ENCODE measurements at places on chromosomes 4 and X. TPM values are rescaled to one million over a fixed set of nuclear protein-coding genes. Genes with fewer than 3 reads are reported as not detected.

Gene ARSJ
- 15.3 TPM for polyA plus RNA-seq

DNA sequence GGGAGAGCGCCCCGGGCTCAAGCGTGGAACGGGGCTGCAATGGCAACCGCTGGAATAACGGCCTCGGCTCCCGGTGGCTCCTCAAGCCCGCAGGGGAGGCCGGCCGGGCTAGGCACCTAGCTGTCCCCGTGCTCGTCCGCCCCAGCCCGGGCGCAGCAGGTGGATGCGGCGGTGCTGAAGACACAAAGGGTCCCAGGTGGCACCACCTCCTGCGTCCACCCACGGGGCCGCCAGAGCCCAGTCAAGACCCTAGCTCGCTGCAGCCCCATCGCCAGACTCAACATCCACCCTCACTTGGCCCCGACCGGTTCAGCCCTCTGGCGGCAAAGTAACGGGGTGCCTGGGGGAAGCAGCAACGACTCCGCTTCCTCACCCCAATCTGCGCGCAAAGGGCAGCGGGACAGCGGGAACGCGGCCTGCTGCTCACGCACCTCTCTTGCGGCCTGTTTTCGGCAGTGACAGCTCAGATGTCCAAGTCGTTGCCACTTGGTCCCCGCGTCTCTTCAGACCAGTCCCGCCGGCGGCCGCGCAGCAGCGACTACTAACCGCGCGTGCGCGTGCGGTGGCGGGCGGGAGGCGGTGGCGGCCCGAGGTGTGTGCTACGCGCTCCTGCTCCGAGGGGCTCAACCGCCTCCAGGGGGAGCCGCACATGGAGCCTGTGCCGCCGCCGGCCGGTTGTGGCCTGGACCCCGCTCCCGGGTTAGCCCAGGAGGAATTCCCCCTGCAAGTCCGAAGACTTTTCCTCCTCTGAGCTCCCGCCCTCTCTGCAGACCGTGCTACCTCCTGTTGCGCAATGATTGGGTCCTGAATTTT, at the start of gene CLGN:
Gene CLGN, minus strand, starts transcription at position 543 of the 813 bp plus-strand sequence. CDS start 14,570 bp downstream, outside the sequence.
- peak; percentile 70 for DNase-seq

DNA sequence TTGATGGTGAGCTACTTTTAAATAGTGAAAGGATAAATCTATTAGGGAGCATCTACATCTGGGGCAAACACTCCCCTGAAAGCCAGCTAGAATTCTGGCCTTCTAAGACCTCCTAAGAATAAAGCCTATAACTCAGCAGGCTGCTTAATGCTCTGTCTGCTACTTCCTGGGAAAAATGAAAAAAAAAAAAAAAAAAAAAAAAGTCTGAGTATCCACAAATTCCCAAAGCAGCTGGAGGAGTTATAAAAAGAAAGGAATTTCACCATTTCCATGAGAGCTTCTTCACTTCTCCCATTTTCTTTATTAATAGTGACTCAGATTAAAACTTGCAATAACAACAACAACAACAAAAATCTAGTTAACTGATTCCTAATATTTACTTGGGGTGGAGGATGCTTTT, 511.2 kb downstream of the INPP4B start:
- DNase-seq = no peak

Gene TMPRSS11B
- 0.08 TPM for polyA plus RNA-seq

Gene MAGEA11
- polyA plus RNA-seq = not detected

- DNase-seq = no peak
Observed at GRCh38 chrX:101482296-101482695, 3.0 kb upstream of the ARMCX4 start.

Gene MAGEB1
- polyA plus RNA-seq = not detected

DNA sequence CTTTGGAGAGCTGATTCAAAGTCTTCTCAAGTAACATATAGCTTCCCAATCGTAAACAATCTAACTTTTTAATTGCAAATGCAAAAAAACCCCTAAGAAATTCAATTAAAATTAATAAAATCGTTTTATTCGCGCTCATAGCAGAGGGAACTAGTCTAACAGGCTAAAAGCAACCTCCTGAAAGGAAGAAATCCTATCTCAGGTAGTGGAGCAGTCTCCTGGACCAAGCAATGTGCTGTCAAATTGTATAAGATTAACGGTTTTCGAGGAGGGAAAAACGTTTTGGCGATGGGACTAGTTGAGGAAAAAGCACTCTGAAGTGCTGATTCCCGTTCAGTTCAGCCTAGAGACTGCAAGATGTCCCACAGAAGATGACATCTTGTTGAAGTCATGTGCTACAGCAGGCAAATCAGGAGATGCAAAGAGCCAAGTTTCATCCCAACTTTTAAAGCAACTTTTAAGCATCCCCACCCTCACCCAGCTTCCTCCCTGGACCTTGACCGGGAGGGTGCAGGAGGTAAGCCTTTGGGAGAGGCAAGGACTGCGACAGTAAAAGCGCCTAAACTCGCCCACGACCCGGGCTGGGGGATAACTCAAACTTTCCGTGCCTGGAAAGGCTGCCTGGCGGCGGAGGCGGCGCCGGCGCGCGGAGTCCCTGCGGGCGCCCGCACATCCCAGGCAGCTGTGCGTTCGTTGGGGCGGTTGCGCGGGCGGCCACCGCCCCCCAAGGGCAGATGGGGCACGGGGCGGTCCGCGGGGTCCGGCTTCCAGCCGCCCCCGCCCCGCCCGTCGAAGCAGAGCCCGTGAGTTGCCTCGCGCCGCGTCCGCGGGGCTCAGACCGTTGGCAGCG, 784 bp downstream of the MAP7D3 start:
- DNase-seq = no peak

DNA sequence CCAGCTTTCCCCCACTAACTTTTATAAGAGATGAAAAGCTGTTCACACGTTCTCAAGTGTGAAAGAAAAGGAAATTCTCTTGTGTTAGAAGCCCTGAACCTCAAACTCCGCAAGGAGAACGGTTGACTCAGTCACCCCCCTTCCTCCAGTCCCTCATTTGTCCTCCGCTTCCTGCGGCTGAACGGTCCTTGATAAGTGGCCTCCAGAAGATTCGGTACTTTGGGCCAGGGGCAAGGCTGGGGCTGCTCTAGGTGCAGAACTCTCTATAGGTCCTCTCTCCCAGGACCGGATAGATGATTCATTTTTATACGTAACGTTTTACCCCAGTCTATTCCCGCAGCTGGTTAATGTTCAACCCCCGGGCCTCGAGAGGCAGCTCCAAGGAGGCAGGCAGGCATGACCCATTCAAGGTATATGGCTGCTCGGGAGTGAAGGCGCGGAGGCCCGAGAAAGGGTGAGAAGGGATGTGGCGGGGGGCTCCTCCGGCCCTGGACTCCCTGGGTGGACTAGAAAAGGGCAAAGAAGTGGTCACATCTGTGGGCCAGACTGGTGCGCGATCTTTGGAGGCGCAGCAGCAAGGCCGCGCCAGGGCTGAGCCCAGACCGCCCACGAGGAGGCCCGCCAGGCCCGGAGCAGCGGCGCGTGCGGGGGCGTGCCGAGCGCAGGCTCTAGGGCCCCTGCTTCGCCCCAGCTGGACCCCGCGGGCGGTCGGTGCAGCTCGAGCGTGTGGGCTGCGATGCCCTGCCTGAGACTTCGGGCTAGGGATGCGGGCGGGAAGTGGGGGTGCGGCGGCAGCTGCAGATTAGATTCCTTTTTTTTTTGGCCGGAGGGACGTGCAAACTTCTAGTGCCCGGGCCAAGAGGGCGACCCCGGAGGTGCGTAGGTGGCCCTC, 11.7 kb downstream of the PITX2 start:
- no peak for DNase-seq

GRCh38 chrX:118872102-118872566, 48.5 kb downstream of the ZCCHC12 start:
- no peak for DNase-seq

Gene MAGEA10
- polyA plus RNA-seq = not detected

DNA sequence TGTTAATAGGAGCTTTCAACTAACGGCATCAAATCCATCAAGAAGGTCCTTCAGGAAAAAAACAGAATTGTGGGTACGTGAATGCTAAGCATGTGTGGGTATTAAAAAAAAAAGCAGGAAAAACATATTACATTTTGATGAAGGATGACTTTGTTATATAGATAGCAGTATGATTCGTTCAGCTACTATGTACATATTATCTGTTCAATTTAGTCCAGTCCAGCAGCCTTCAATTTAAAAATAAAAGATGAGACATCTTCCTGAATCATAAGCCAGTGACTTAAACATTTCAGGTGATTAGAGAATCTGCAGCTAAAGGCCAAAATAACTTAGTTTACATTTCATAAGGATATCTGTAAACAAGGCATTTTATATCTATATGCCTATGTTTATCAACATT, 63.4 kb downstream of the LCORL start:
- no peak for DNase-seq

GRCh38 chrX:1465286-1466231, 12.8 kb upstream of the ASMTL start:
- no peak for DNase-seq

DNA sequence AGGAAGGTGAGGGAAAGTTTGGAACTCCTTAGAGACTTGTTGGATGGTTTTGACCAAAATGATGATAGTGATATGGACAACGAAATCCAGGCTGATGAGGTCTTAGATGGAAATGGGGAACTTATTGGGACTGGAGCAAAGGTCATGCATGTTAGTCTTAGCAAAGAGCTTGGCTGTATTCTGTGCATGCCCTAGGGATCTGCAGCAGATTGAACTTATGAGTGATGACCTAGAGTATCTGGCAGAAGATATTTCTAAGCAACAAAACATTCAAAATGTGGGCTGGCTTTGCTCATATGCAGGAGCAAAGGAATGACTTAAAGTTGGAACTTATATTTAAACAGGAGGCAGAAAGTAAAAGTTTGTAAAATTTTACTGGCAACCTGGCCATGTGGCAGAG, 489.3 kb upstream of the DIPK2B start:
- DNase-seq = no peak

DNA sequence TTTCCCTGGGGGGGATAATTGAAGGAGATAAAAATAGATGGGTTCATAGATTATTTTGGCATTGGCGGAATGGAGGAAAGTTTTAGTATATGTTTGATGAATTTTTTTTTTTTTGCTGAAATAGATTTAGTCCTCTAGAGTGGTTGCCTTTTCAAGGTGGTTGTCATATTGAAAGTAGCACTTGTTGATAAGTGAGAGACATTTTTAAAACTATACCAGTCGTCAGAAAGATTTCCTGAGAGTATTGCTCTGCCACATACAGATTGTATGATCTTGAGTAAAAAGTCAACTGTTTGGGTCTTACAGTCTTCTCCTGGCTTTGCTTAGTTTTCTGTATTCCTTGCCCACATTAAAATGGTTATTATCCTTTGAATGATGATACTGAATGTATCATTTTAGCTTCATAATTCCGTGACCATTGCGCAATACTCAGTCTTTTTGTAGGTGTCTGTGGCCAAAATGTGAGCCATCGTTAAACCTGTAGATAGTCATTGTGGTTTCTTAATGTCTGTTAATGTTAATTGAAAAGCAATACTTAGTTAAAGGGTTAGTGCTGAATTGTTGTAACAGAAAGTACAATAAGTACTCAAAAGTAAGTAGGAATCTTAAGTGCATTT, 7.1 kb downstream of the SMARCAD1 start:
- no peak for DNase-seq

GRCh38 chrX:154800478-154801210, 4.6 kb downstream of the MPP1 start:
- no peak for DNase-seq

- DNase-seq = no peak
Observed at GRCh38 chrX:40628506-40628905, 5.3 kb downstream of the MPC1L start.

- DNase-seq = no peak
Observed at GRCh38 chrX:129787336-129788055, 7.7 kb downstream of the SASH3 start.

GRCh38 chr4:20109391-20109790, 142.3 kb upstream of the SLIT2 start:
- DNase-seq = no peak

Measured in left renal cortex interstitium (tissue), 4 donors.